ENCODE measurements at places on chromosomes 1 and 21. TPM values are rescaled to one million over a fixed set of nuclear protein-coding genes. Genes with fewer than 3 reads are reported as not detected.

Gene RGS8
- total RNA-seq, result not detected

Gene HRNR
- not detected for total RNA-seq

DNA sequence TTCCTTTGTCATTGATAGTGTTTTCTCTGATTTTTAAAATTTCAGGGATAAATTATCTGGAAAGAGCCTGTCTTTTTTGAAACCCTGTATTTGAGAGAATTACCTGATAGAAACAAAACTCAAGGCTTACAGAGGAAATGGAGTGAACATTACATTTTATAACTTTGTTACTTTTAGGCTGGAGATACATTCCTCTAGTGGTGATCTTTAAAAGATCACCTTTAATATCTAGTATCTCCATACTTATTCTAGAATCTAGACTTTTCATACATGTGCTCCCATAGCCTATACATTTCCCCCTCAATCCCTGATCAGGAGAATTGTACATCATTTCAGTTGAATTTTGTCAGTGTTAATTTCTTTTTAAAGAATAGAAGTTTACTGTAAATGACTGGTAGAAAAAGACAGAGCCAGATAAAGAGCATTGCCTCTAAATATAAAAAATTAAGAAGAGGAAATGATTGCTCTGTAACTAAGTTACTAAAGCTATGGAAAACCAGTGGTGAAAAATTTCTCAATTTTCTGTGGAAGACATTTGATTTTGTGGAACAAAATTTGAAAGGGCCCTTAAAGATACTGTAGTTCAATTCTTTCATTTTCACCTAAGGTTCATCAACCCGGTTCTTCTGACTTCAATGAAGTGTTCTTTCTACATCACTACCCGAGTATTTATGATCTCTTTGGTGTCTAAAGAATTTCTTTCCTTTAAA, 33.7 kb downstream of the RASAL2 start:
- no peak for DNase-seq
- no peaks in the 10 kb centered on the region for H3K27me3 ChIP-seq
- no peak overlapping the region for H3K27ac ChIP-seq
- no peak overlapping the region for H3K4me3 ChIP-seq
- H3K4me1 ChIP-seq, result no peaks in the 10 kb centered on the region

DNA sequence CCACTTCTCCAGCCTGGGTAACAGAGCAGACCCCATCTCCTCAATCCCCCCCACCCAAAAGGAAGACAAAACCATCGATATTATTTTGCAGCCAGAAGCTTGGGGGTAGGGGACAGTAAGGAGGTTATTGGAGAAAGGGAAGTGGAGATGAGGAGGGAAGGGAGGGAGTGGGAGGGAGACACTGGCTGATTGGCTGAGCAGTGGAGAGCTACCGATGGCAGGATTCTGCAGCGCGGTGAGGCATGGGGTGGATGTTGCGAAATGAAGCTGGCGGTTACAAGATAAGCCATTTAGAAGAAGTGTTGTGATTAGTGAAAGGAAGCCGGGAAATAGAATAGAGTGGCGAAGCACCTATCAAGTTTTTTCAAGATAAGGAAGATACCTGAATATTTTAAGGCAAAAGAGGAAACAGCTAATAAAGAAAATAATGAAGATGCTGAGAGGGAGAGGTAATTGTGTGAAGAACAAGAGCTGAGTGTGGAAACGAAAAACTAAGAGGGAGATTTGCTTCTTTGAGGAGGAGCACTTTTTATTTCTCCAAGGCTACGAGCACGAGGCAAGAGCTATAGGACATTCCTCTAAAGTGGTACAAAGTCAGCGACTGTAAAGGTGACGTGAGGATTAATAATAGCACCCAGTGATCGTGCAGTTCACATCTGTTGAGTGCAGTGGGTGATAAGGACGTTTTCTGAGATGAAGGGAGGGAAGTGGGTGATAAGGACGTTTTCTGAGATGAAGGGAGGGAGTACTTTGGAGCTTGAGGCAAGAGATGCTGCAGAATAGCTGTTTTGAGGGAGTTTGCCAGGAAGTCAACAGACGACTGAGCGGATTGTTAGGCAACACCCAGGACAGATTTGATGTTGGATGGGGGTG, 103.2 kb upstream of the KIF26B start:
- peaks cover 26% of the 10 kb centered on the region for H3K4me1 ChIP-seq
- DNase-seq, result peak; percentile 93
- H3K4me3 ChIP-seq, result no peak overlapping the region
- H3K36me3 ChIP-seq, result no peaks in the 10 kb centered on the region
- no peaks in the 10 kb centered on the region for H3K27me3 ChIP-seq
- peak overlapping the region; percentile 73 for H3K27ac ChIP-seq

- no peaks in the 10 kb centered on the region for H3K4me1 ChIP-seq
- peaks cover 3% of the 10 kb centered on the region for H3K27me3 ChIP-seq
- no peak overlapping the region for H3K27ac ChIP-seq
- no peak for DNase-seq
These were observed 6.1 kb downstream of the SLC22A15 start for GRCh38 chr1:115982400-115982799.

Gene ADORA3
- total RNA-seq, result not detected

DNA sequence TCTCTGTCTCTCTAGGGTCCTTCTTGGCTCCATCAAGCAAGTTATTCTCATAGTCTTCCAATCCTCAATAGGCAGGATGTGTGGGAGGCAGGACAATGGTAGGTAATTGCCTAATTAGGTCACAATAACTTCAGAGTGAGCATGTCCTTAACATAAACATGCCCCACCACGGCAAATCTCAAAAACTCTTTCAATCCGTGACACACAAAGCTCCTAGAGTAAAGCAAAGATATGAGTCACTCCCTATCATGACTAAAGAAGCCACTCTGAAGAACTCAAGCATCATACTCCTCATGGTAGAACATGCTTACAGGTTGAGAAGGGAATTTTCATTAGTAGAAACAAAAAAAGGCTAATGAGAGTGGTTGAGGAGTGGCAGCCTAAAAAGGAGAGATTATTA, 4.9 kb downstream of the HAO2 start:
- H3K27me3 ChIP-seq, result no peaks in the 10 kb centered on the region
- DNase-seq, result no peak

DNA sequence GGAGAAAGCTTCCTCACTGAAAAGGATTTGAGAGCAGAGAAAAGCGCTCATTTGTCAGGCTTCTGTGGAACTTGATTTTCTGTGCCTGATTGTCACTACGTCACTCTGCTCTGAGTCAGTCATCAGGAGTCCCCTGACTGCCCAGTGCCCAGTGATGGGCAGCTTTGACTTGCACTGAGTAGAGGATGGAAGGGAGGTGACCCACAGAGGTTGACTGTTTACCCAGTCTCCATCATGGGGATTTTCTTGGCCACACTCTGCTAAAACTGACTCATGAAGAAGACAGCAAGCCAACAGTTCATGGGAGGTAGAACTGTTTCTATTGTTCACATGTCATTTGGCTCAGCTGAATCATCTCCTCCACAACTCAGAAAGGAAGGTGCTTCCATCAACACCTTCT, 82.1 kb upstream of the DUSP10 start:
- H3K36me3 ChIP-seq, result no peaks in the 10 kb centered on the region
- no peak overlapping the region for H3K4me3 ChIP-seq
- peaks cover 3% of the 10 kb centered on the region for H3K4me1 ChIP-seq
- no peaks in the 10 kb centered on the region for H3K27me3 ChIP-seq
- no peak for DNase-seq

- no peak for DNase-seq
- no peak overlapping the region for H3K4me3 ChIP-seq
- no peaks in the 10 kb centered on the region for H3K27me3 ChIP-seq
- H3K36me3 ChIP-seq, result no peaks in the 10 kb centered on the region
These were observed 37.4 kb downstream of the AK5 start for GRCh38 chr1:77319036-77319705.

Gene OR2T2
- total RNA-seq, result not detected

Gene ABCG1
- 0.09 TPM for total RNA-seq

DNA sequence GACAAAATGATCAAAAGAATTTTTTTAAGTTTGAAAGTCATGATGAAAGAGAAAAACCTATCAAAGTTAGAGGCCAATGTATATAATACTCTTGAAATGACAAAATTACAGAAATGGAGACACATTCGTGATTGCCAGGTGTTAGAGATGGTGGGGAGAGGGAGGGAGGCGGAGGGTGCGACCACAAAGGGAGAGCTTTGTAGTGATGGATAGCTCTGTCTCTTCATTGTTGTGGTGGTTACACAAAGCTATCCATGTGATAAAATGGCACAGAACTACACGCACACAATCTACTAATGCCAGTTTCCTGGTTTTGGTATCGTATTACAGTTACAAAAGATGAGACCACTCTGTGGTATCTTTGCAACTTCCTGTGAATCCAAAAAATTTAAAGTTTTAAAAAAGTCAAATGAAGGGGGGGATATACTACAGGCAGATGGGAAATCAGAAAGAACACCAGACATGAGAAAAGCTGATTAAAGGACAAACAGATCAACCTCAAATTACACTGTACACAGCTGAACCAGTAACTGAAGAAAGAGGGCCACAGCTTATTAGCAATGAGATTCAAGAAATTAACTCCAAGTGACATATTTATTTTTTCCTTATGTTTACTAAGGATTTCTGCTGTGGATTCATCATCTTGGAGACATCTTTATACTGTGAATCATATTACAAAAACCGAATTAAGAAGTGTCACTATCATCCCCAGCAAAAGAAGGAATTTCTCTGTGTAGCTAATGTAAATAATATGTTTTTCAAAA, 199.1 kb downstream of the SLC45A1 start:
- no peak overlapping the region for H3K4me3 ChIP-seq
- H3K27ac ChIP-seq, result no peak overlapping the region
- H3K36me3 ChIP-seq, result no peaks in the 10 kb centered on the region
- peaks cover 11% of the 10 kb centered on the region for H3K4me1 ChIP-seq

Gene HSD3B1
- total RNA-seq, result not detected

GRCh38 chr1:207958376-207959139, 47.6 kb upstream of the CD34 start:
- no peaks in the 10 kb centered on the region for H3K36me3 ChIP-seq
- H3K27me3 ChIP-seq, result peaks cover 11% of the 10 kb centered on the region
- no peak overlapping the region for H3K4me3 ChIP-seq
- peaks cover 10% of the 10 kb centered on the region for H3K4me1 ChIP-seq

Gene CGN
- total RNA-seq, result 0.27 TPM

DNA sequence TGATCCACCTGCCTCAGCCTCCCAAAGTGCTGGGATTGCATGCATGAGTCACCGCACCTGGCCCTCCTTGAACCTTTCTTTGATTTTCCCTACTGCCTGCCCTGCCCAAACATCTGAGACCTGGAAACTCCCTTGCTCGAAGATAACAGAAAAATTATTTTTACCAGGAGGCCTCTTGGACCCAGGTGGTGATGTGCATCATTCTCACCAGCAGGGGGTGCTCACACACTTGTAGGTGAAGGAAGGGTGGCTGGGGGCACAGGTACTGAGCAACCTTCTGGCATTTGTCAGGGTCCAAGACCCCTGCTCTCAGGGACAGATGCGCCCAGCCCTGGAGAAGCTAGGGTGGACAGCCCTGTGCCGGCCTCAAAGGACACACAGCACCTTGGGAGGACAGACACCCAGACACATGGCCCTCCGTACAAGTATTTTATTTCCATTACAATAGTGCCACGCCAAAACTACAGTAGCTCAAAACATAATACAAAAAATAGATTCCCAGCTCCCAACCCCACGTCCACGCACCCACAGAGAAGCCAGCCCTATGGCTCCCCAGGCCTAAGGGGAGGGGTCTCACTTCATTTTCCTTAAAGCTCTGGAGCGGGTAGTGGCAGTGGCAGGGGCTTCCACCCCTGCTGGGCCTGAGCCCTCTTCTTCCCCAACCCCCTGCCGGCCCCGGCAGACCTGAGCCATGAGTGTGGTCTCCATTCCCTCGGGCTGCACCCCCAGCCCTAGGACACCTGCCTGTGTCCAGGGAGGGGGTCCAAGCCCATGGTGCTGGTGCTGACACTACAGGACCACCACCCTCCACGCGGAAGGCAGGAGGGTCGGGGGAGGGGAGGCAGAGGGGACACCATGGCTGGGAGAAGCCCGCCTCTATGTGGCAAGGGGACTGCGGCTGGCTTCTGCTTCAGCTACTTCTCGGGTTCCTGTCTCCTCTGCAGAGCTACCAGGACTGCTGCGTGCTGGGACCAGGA, 40.4 kb upstream of the EIF4G3 start:
- no peak overlapping the region for H3K27ac ChIP-seq
- H3K36me3 ChIP-seq, result peaks cover 7% of the 10 kb centered on the region
- H3K4me1 ChIP-seq, result peaks cover 19% of the 10 kb centered on the region
- no peak overlapping the region for H3K4me3 ChIP-seq

DNA sequence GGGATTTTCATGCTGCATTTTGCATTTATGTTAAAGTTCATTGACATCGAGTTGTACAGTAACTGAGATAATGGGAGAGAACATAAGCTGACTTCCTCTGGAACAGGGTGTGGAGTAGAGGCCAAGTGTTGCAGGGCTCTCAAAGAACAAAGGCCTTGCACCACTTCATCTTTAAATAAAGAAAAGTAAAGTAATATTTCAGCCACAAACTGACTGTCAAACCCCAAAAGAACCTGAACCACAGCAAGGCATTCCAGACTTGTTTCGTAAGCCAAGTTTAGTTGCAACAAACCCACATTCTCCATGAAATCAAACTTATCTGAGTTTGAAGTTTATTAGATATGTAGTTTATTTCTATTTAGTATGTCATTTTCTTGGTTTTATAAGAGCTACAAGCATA, 19.1 kb upstream of the HMGCS2 start:
- H3K36me3 ChIP-seq, result no peaks in the 10 kb centered on the region
- no peak overlapping the region for H3K27ac ChIP-seq
- peaks cover 13% of the 10 kb centered on the region for H3K27me3 ChIP-seq
- DNase-seq, result no peak
- H3K4me3 ChIP-seq, result no peak overlapping the region

DNA sequence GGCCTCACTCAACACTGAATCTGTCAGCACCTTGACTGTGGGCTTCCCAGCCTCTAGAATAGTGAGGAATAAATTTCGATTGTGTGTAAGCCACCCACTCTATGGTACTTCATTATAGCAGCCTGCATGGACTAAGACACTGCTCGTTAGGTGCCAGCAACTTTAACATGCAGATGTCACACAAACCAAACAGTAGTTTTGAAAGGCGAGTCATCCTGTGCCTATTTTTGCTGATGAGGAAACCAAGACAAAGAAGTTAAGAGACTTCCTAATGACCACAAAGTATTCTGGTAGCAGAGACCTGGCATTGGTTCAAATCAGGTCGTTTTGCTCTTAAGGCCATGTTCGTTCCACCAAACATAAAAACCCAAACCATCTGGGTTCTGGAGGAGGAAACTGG, 42.9 kb downstream of the BATF3 start:
- H3K27me3 ChIP-seq, result peaks cover 35% of the 10 kb centered on the region
- H3K36me3 ChIP-seq, result no peaks in the 10 kb centered on the region
- no peak overlapping the region for H3K27ac ChIP-seq
- no peak for DNase-seq
- no peak overlapping the region for H3K4me3 ChIP-seq
- no peaks in the 10 kb centered on the region for H3K4me1 ChIP-seq

Gene PGLYRP3
- not detected for total RNA-seq

Data from K562 (cell line).